ENCODE measurements at places on chromosomes 4 and X.

- no peak for DNase-seq
These were observed 201.7 kb upstream of the AFF2 start for GRCh38 chrX:148298737-148299136.

DNA sequence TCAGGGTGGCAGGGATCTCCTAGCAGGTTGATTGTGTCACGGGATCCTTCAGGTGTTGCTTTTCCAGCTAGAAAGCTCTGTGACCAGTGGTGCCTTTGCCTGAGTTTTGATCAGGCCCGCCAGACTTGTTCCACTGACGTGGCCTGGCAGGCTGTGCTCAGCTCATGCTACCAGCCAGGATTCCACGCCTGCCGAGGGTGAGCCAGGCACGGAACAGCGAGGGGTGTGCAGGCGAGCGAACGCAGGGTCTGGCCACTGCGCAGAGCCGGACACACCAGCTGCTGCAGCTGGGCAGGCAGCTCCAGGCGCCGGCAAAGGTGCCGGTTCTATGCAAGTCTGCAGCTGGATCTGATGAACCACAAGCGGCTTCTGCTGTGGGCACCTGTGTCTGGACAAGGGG, 17.1 kb upstream of the SAT1 start:
- DNase-seq = no peak

- no peak for DNase-seq
These were observed 11.0 kb upstream of the USP46 start for GRCh38 chr4:52670121-52670520.

GRCh38 chr4:102794999-102795398, 32.4 kb downstream of the UBE2D3 start:
- DNase-seq = no peak

DNA sequence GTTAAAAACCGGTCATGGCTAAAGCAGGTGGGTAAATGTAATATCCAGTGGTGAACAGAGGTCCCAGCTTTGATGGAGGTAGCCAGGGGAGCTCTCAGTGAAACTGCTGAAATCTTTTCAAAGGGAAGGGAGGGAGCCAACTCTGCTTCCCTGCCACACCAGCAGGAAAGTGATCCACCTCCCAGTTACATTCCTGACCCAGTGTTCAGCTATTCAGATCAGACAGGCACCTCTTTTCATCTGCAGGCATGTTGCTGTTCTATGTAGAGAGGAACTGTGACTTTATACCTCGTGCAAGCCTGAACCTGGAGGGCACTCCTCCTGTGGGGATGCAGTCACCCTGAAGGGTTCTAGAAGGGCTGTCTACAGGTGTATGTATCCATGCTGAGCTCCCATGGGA, 37.6 kb downstream of the DCLK2 start:
- DNase-seq = no peak

DNA sequence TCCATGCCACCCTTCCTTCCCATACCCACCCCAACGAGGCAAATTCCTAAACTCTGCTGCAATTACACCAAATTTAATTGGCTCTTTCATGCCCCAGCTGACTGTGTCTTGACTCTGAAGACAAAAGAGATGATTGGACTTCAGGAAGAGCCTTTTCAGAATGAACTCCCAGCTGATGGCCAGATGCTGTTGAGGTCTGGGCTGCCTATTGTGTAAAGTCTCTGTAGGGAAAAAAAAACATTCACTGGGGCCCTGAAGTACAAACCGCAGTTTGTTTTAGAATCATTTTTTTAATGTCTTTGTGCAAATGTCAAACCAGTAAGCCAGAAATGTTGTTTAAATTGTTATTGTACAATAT, 174.8 kb downstream of the HHIP start:
- DNase-seq = no peak

- no peak for DNase-seq
These were observed 111.2 kb upstream of the ZNF827 start for GRCh38 chr4:146049802-146050201.

- no peak for DNase-seq
These were observed 3.9 kb upstream of the CDK16 start for GRCh38 chrX:47214435-47215077.

GRCh38 chr4:42816880-42817400, 75.6 kb upstream of the GRXCR1 start:
- no peak for DNase-seq

- no peak for DNase-seq
These were observed 64.9 kb upstream of the DYNLT3 start for GRCh38 chrX:37912304-37912703.

- DNase-seq = no peak
These were observed 112.1 kb downstream of the TTC29 start for GRCh38 chr4:146833530-146833929.

DNA sequence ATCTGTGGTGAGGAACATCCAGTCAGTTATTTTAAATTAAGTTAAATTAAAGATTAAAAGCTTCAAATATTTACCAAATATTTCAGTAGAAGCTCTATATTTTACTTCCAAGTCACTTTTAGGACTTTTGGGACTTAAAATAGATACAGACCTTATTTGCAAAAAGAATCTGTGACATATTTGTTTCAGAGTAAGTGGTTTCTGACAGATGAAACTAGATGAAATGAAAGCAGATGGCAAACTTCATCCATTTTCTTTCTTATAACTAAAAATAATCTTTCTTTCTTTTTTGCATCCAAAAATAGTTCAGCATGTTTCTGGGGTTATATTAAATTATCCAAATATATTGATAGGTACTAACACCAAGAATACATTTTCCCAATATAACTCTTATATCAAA, 6.6 kb upstream of the UTP3 start:
- DNase-seq = no peak

- DNase-seq = no peak
These were observed 664 bp downstream of the PIR start for GRCh38 chrX:15492469-15492868.

- no peak for DNase-seq
These were observed 815.5 kb downstream of the FAT4 start for GRCh38 chr4:126130215-126130614.

DNA sequence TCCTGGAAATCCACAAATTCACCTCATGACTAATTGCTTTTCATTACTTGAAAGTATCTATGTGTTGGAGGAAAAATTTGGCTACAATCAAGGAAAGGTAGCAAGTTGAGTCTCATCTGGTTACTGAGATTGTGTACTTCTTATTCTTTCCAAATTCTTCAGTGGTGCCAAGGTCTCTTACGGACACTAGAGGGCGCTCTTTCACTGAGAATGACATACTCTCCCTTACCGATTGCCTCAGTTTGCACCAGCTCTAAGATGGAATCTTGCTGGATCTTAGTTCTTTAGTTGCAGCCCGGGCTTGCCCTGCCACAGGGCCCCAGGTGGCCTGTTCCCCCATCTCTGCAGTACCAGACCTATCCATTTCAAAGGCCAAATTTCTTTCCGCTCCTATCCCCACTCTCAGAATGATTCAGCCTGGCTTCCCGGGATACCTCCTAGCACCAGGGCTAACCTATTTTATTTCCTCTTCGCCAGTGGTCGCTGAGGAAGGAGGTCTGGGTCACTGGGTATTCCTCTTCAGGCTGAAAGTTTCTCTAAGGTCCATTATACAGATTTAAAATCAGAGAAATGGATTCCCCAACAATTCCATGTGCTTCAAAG, 24.6 kb upstream of the GPR50 start:
- peak; percentile 6 for DNase-seq

GRCh38 chr4:142840516-142841123, 5.5 kb downstream of the INPP4B start:
- no peak for DNase-seq

GRCh38 chr4:136644279-136644678, 888.0 kb downstream of the PCDH18 start:
- DNase-seq = no peak

DNA sequence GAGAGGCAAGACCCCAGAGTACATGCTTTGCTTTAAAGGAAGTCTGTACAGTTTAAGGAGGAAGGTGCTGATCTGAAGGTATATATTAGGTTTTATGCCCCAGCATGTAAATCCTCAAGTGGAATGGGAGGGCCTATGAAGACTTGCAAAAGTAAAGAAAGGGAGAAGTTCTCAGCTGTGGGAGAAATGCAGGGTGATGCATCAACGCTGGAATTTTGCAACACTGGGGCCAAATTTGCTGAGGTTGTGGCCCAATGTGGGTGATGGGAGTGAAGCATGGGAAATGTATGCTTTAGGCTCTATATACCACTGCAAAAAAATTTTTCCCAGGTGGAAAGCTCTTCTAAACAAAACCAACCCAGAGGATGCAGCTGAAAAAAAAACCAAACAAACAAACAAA, 33.8 kb upstream of the GPR174 start:
- DNase-seq = no peak

GRCh38 chrX:69155786-69156520, 9.3 kb downstream of the PJA1 start:
- no peak for DNase-seq

GRCh38 chrX:131704136-131704695, 160.3 kb downstream of the OR13H1 start:
- peak; percentile 91 for DNase-seq

GRCh38 chr4:130210864-130211263, 1114.9 kb downstream of the C4orf33 start:
- DNase-seq = no peak

DNA sequence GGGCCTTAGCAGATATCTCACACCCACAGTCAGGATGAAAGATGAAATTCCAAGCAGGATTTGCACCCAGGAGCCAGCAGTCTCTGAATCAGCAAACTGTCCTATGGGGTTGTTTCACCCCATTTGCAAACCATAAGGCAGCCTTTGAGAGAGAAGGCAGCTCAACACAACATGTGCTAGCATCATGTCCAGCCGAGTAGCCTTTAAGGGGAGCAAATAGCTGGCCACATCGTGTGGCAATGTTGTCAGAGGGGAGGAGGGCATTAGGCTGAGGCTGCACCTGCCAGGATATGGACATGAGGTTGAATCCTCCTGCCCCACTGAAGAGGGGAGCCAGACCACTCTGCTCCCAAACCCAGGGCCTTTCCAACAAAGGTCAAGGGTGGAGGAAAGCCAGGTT, 20.6 kb upstream of the PJA1 start:
- no peak for DNase-seq

GRCh38 chr4:150280081-150280895, 202.0 kb downstream of the DCLK2 start:
- DNase-seq = no peak

DNA sequence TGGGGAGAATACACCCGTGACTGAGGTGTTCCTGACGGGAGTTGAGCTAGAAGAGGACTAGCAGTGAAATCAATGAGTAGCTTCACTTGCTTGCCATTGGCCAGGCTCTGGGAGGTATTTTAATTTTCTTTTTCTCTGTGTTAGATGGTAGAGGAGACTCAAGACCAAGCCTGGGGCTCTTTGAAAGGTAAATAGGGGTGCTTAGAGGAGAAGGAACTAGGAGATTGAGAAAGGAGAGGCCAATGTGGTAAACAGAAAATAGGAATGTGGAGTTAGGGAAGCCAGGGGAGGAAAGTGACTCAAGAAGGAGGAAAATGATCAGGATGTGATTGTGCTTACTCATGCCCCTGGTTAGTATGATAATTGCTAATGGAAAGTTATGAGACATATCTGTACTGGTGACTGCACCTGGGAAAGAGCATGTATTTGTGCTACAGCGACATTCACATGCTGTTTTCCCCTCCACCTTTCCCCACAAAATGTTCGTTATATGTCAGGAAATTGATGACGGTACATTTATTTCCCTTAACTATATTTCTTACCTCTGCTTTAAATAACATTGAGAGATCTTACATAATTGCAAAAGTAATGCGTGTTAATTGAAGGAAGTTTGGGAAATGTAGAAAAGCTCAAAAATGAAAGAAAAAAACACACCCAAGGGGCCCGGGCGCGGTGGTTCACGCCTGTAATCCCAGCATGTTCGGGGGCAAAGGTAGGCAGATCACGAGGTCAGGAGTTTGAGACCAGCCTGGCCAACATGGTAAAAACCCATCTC, 16.9 kb upstream of the LRBA start:
- DNase-seq = no peak

DNA sequence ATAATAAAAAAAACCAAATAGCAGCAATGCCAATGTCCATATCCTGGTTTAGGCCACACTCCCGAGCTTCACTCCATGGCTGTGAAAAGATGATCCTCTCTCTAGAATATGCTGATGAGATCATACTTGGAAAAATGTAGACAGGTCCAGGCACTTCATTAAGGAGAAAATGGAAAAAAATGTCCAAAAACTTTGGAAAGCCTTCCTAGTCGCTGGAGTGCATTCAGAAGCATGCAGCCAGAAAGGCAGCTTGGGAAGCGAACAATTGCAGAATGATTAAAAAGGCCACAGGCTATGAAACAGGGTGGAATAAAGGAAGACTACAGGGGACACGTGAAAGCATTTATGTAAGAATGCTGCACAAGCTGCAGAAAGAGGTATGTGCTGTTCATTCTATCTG, 165.6 kb upstream of the HCCS start:
- DNase-seq = no peak

DNA sequence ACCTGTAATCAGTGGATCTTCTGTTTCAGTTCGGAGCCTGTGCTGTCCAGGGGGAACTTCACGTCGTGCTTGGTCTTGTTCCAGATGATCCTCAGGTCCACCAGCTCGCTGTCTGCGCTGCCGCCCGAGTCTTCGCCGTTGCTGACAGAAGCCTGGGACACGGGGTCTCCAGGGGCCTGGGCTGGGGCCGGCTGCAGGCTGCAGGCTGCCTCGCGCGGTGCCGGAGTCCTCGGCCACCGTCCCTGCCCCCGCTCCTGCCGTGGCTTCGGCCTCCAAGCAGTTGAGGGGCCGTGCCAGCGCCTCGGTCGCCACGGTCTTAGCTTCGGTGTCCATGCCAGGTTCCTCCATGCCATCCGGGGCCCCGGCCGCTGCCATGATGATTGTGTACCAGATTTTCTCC, 37.3 kb upstream of the CCNI start:
- no peak for DNase-seq

DNA sequence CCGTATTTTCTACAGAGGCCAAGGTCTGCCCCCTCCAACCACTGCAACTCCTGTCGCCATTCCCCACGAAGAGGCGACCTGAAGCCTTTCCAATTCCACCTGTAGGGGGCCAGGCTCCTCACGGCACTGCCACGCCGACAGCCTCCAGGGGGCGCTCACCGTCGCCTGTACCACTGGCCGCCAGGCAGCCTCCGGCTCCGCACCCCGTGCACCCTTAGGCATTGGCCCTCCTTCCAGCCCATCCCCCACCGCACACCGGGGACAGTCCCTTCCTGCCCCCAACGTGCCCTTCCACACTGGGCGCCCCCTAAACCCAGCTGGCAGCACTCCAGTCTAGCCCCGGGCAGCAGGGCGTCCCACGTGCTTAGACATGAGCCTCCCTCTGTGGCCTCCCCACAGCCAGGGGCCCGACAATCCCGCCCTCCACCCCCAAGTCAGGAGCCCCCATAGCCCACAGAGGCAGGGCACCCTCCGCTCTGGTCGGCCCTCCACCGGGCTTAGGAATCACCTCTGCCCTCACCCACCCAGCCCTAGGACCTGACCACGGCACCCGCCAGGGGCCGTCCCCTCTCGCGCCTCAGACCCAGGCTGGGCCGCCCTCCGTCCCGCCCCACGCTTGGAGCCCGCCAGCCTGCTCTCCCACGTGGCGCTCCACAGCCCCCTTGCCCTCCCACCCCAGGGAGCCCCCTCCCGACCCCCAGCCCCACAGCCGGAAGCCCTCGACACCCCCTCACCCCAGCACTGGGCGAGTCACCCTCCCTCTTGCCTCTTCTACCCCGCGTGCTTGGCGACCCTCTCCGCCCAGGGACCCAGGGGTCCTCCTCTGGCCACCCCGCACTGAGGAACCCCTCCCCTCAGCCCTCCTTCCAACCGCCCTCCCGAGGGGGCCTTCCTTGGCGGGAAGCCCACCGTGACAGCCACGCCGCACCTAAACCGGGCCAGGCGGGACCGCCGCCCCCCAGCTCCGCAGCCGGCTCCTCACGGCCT, 711 bp downstream of the PNMA6E start:
- no peak for DNase-seq
